Fibroblast of skin of scalp (primary cell): ENCODE measurements at places on chromosomes 5 and 9.

DNA sequence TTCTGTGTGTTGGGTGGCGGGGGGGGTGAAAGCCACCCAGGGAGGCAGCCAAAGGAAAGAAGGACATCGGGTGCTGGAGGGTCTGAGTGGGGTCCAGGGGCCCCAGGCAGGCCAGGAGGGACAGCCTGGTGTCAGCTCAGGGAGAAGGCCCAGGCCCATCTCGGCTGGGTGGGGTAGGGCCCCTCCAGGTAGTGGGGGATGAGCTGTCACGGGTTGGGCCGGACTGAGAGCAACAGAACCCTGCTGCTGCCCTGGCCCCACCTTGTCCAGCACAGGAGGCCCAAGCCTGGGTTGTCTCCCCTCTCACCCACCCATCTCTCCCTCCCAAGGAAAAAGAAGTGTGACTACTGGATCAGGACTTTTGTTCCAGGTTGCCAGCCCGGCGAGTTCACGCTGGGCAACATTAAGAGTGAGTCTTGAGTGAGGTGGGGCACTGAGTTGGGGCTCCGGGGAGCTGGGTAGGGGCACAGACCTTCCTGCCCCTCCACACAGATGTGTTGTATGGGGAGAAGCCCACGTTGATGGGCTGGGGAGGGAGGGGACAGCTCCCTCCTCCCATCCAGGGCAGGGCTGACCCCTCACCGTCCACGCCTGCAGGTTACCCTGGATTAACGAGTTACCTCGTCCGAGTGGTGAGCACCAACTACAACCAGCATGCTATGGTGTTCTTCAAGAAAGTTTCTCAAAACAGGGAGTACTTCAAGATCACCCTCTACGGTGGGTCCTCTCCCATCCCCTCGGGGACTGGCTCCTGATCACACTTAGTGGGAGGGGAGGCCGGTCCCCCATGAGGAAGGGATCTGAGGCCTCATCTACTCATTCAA lies 2.3 kb downstream of the LCN2 start:
- no peak for DNase-seq

- DNase-seq, result peak; percentile 61
Measured at GRCh38 chr5:157253547-157253946, 12.4 kb upstream of the CYFIP2 start.

GRCh38 chr9:109717342-109717741 lies 62.7 kb upstream of the PALM2AKAP2 start:
- no peak for DNase-seq

DNA sequence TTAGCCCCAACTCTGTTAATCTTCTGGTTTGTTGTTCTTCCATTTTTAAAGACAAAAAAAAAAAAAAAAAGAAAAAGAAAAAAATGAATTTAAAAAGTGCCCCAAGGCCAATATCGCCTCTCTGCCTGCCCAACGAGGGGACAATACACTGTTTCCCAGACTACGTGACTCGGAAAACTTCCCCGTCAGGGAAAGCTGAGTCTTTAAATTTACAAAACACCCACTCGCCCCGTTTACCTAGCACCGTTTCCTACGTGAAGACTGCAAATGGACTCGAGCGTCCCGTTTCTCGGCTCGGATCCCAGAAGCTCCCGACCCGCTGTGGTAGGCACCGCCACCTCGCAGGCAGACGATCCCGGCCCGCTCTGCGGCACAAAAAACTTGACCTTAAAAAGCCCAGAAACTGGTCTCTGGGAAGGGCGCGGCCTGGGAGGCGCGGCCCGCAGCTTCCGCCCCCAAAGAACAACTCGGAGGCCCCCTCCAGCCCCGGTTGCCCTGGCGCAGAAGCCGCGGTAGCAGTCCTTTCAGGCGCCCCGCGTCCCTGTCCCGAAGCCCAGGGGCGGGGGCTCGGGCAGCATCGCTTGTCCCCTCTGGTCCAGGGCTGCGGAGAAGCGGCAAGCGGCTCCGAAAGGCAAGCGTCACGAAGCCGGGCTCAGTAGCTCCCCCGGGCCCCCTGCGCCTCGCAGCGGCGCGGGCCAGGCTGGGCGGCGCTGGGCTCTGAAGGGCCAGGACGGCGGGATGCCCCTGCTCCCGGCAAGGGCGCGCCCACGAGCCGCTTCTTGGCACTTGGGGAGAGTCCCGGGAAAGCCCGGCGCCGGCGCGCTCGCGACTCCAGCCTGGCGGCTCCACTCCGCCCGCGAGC lies at the start of gene GCNT4:
Gene GCNT4, minus strand, starts transcription at position 367 of the 862 bp plus-strand sequence. CDS start 22,521 bp downstream, outside the sequence.
- peak; percentile 60 for DNase-seq

DNA sequence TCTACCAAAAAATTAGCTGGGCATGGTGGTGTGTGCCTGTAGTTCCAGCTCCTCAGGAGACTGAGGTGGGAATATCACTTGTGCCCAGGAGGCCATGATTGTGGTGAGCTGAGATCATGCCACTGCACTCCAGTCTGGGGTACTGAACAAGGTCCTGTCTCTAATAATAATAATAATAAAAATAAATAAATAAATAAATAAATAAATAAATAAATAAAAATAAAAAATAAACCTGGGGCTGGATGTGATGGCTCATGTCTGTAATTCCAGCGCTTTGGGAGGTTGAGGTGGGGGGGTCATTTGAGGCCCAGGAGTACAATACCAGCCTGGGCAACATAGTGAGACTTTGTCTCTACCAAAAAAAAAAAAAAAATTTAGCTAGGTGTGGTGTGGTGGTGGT lies 113.7 kb downstream of the ARHGEF28 start:
- DNase-seq, result no peak

DNA sequence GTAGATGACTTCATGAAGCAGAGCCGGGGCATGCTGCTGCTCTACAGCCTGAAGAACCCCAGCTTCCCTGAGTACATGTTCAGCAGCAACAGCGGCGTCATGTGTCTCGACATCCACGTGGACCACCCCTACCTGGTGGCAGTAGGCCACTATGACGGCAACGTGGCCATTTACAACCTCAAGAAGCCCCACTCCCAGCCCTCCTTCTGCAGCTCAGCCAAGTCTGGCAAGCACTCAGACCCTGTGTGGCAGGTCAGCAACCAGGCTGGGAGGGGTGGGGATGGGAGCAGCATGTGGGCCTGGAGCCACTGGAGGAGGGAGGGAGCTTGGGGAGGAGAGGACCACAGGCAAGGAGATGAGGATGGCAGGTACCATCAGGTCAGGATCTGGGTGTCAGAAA lies 16.2 kb downstream of the ENHO start:
- no peak for DNase-seq

- DNase-seq, result peak; percentile 6
Measured at GRCh38 chr5:98934546-98934945, 5.7 kb upstream of the CHD1 start.

DNA sequence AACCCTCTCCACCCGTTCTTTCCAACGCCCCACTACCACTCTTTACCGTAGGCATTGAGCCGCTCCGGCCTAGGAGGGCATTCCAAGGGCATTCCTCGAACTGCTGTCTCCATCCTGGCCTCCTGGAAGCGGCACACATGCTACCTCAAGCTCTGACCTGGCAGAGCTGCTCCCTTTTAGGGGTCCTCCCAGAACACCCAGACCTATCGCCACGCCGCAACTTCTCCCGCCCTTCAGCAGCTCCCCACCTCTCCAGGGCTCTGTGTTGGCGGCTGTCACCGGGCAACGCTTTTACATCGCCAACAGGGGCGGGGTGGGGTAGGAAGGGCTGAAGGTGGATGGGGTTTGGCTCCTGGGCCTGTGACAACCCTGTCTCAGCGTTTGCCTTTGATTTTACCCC lies 4.6 kb upstream of the MYORG start:
- no peak for DNase-seq

GRCh38 chr9:89542401-89543021 lies 44.6 kb upstream of the SEMA4D start:
- no peak for DNase-seq

- peak; percentile 16 for DNase-seq
Measured at GRCh38 chr9:100098046-100098886, 534 bp downstream of the ERP44 start.

GRCh38 chr5:99355881-99356280 lies 427.1 kb upstream of the CHD1 start:
- DNase-seq, result no peak

DNA sequence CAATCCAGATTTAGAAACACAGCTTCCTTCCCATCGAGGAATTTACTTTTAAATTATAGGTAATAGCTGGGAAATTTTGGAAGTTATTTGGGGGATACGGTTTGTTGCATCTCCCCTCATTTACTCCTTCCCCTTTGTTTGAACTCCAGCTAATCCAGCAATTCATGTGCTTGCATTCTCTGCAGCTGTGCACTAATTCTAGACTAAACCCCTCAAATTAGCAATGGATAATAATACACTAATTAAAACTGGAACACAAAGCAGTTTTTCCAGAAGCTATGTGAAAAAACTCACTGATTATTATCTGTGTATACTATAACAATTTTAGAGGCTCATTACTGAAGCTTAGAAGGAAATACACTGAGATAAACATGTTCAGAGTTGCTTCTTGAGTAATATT lies 751.2 kb upstream of the ZNF608 start:
- DNase-seq, result no peak

DNA sequence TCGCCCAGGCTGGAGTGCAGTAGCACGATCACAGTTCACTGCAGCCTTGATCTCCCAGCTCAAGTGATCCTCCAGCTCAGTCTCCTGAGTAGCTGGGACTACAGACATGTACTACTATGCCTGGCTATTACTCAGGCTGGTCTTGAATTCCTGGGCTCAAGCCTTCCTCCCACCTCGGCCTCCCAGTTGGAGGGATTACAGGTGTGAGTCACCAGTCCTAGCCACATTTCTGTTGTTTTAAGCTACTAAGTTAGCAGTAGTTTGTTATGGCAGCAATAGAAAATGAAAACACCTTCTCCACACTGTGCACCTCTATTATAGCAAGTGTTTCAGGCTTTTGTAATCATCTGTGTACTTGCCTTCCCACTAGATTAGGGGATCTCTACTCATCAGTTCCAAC lies 588.9 kb upstream of the TLE4 start:
- peak; percentile 36 for DNase-seq
